ENCODE measurements at places on chromosomes 2 and 18.

- DNase-seq, result no peak
Observed at GRCh38 chr2:201070948-201071478, 458 bp downstream of the HYCC2 start.

GRCh38 chr18:46374850-46375249, 270.7 kb downstream of the HAUS1 start:
- DNase-seq, result no peak

DNA sequence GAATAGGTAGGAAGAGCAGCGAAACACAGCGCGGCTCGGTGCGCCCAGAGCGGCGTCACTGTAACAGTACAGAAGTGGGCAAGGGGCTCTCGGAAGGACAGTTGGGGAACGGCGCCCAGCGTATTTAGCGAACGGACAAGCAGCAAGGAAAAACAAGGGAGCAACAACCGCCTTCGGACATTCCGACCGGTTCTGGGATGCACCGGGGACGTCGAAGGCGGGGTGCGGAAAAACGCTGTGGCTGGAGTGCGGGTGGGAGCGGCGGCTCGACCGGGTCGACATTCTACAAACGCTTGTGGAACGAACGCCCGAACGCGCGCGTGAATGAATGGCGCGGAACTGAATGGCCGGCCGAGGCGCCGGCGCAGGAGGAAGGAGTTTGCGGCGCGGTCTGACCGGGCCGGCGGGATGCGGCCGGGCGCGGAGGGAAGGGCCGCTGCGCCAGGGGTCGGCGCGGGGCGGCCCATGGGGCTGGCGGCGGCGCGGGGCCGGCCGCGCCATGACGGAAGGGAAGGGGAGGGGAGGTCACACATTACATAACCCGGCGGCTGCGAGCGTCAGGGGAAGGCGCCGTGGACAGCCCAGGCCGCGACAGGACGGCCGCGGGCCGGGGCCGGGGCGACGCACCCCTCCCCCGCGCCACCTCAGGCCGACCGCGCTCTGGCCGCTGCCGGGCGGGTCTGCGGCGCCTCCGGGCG, 605 bp downstream of the REV1 start:
- no peak for DNase-seq

DNA sequence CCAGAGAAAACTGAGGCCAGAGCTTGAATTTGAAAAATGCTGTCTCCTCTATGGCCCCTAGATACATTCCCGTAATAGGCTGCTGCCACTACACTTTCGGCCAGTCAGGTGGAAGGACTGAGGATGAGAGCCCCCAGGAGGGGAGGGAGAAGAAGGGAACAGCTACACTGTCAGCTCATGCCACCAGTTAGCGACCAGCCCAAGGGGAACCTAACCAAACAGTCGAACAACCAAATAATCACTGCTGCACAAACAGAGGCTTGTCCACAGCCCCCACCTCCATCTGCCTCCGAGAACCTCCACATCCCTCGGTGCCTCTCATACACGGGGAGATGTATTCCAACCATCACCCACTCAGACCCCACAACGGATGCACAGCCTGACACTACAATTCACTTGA, 7.3 kb downstream of the ZNF516 start:
- DNase-seq, result no peak

DNA sequence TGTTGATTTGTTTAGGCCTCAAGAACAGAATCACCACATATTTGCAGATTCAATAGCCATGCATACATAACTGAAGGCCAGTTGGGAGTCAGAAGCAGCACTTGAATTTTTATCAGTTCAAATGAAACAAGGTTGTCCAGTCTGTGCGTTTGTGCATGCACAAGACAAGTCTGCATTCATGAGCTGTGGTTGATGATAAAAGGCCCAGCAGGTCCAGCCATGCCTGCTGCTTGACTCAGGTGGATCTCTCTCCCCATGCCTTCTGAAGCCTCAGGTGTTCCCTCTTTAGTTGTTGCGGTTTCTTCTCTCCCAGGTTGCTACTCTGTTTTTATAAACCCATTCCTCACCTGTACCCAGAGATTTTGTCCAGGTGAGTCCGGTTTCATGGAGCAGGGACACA, 124.5 kb downstream of the CCDC102B start:
- no peak for DNase-seq

DNA sequence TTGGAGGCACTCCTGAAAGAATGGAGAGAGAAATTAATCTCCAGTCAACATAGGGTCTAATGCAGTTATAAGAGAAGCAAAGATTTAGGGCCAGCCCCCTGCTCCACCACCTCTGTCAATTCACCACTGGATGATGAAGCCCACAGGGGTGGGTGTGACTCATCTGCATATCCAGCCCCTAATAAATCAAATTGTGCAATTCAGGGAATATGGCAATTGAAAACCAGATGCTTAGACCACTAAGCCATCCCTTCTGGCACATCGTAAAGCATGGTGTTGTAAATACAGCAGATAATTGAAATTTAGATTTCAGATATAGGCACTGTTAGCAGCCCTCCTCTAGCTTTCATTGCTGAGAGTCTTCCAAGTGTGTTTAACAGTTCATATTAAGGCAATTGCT, 541.4 kb downstream of the PARD3B start:
- DNase-seq, result no peak

DNA sequence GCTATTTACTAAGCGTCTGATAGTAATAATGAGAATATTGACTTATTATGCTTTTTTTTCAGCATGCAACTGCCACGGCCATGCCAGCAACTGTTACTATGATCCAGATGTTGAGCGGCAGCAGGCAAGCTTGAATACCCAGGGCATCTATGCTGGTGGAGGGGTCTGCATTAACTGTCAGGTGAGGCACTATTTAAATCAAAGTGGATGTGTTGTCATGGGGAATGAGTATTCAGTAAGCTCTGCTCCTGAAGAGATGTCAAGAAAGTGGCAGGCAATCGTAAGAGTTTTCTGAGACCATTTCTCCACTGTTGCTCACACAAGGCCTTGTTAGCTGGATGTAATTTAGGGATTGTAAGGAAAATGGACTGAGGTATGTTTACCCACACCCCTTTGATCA, 74.1 kb downstream of the LAMA3 start:
- DNase-seq, result no peak

DNA sequence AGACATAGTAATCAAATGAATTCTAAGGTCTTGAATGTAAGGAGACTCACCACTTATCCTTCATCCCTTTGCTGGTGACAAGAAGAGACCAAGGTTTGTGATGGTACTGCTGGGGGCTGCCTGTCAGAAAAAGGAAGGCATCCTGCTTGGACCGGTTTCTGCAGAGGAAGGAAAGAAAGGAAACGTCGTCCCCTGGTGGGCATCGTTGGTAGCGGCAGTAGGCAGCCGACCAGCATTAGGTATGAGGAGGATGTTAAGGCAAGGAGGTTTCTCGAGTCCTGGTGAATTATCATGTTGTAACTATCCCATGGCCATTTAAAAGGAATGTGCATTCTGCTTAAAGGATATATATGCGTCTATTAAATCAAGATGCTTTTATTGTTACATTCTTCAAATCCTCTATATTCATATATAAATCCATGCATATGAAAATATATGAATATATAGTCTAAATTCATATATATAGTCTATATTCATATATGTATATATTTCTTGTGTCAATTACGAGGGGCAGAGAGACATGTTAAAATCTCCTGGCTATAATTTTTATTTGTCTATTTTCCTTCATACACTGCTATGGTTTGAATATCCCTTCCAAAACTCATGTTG, 94.4 kb upstream of the TGFA start:
- DNase-seq, result peak; percentile 34

- no peak for DNase-seq
Observed at GRCh38 chr2:169732583-169733358, 861 bp upstream of the KLHL23 start.

DNA sequence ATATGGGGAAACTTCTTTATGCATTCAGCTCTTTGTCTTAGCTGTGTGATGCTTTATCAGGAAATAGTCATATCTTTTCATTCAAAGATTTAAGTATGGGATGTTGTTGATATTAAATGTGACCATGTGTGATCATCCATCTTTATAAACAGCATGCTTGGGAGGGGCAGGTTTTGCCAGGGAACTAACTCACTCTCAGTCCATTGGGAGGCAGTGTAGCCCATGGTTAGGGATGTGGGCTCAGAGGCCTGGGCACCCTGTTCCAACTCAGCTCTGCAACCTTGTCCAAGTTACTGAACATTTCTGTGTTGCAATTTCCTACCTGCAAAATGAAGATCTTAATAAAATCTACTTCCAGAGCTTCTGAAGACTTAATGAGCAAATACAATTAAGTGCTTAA, 92.0 kb upstream of the BCL2L11 start:
- no peak for DNase-seq

GRCh38 chr2:233036162-233036838, 3.8 kb downstream of the NEU2 start:
- DNase-seq, result no peak

- DNase-seq, result peak; percentile 43
Observed at GRCh38 chr2:59301466-59302402, 1060.6 kb upstream of the FANCL start.

- DNase-seq, result no peak
Observed at GRCh38 chr2:38093527-38094165, 17.7 kb upstream of the CYP1B1 start.

GRCh38 chr2:230208576-230208975, 11.2 kb downstream of the SP110 start:
- DNase-seq, result no peak

DNA sequence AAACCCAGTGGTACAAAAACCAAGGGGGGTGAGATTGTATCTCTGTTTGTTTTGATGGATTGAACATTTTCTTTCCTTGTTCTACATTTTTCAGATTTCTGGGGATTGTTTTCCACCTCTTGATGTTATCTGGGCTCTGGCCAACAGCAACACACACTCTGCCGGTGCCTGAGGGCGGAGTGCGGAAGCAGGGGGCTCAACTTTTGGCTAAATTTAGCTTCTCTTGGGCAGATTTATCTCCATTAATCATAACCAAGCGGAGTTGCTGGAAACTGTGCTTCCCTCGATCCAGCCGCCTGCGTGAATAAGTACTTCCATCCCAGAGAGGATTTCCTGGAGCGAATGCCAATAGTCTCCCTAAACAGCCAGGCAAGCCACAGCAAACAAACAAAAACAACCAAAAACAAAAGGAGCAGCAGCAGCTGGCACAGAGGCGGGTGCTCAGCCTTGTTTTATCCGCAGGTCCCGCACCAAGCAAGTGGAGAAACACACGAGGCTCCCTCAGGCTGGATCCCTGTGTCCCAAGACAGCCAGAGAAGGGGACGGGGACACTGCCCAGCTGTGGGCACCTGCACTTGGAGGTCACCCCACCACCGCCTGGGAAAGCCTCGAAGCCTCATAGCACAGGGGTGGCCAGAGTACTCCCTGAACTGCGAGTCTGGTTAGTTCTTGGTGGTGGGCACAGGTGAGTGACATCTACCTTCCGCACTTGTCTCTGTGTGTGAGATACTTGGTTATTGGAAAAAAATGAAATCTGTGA, 143.4 kb downstream of the NDUFA10 start:
- no peak for DNase-seq

DNA sequence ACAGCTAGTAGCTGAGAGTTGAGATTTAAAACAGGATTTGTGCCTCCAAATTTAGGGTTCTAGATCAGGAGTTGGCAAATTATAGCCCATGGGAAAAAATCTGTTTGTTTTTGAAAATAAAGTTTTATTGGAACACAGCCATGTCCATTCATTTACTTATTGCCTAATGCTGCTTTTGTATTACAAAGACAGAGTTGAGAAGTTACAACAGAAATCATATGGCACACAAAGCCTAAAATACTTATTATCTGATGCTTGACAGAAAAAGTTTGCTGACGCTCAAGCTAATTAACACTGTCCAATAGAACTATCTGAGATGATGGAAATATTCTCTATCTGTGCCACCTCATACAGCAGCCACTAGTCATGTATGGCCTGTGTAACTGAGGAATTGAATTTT, 229.1 kb upstream of the RASGRP3 start:
- no peak for DNase-seq

Data from kidney epithelial cell (primary cell).